ENCODE measurements at places on chromosomes 7 and 10.
A peak's percentile ranks its signal among the peaks of the same experiment; 100 is the strongest.

GRCh38 chr7:130430115-130430514 lies 10.7 kb downstream of the CEP41 start:
- no peak for DNase-seq

GRCh38 chr10:72173262-72173618 lies 42.6 kb upstream of the ANAPC16 start:
- no peak for DNase-seq

- no peak for DNase-seq
These were observed 82.9 kb downstream of the GRID1 start for GRCh38 chr10:86283466-86284287.

DNA sequence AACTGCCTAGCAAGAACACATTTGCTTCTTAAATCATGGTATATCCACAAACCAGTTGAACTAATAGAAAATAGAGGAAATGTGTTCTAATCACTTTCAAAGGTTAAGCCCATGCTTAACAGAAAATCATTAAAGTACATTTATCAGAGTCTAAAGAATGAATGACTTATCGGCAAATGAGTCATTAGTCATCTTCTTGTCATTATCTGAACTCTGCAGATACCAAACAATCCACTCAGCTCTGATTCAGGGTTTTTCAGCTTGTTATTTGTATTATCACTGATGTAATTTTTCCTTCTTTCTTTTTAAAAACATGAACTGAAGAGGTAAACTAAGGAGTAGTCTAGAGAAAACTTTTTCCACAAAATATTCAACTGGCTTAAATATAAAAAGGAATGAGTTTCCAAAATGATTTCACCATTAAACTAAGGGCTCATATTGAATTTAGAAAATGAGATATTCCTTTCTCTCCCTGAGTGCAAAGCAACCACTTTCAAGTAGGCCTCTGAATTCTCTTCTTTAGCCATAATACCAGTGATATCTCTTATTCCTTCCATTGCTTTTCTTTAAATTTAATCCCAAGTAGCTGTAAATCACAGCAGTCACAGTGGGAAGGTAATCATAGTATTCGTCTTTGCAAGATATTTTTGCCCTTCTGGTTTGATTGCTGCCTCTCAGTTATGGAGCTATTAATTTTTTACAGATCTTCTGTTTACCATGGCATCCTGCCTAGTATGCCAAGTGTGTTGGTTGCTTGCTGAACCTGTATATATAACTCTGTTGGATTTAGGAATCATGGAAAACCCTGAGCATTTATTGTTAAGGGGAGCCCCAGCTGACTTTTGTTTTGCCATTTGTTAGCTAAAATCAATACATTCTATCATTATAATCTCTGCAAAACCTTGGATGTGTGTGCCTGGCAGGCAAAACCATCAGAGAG lies 125.1 kb downstream of the THSD7A start:
- DNase-seq = no peak

GRCh38 chr10:113313048-113313602 lies 239.7 kb upstream of the HABP2 start:
- DNase-seq = no peak

- no peak for DNase-seq
These were observed 211.9 kb downstream of the GALNT17 start for GRCh38 chr7:71343892-71344291.

DNA sequence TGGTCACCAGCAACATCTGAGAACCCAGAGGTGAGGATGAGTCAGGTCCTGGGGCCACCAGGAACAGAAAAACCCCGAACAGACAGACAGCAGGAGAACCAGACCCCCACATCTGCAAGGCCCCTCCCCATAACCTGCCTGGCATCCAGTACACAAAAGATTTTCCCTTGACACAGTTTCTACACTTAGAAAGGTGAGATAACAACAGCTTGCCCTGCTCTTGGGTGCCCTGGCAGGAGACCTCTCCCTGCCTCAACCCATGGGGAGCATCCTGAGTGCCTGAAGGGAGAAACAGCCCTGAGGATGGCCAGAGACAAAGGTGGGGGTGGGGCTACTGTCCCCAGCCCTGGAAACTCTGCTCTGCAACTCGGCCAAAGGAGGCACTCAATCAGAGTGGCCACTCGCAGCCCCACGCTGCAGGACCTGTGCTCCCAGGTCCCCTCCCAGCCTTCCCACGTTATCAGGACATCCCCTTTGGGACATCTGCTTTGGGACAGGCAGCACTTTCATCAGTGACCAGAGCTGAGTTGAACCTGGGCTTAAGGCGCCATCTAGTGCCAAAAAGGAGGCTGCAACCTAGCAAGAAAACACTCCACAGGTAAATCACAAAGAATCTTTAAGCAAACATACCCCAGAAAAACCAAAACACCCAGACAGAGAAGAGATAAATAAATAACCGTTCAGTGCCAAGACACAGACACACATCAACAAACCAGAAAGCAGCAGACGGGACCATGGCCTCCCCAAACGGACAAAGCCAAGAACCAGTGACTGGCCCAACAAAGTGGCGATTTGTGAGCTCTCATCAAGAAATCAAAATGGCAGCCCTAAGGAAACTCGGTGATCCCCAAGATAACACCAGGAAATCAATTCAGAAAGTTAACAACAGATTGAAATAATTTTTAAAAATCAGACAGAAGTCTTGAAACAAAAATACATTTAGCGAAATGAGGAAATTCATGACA lies 233.7 kb downstream of the PTPRN2 start:
- DNase-seq = no peak

- no peak for DNase-seq
These were observed 164.1 kb downstream of the PTEN start for GRCh38 chr10:88027570-88027969.

- no peak for DNase-seq
These were observed 12.0 kb upstream of the UBE2D1 start for GRCh38 chr10:58322835-58323209.

GRCh38 chr10:84429926-84430520 lies 101.6 kb downstream of the CCSER2 start:
- DNase-seq = peak; percentile 64

DNA sequence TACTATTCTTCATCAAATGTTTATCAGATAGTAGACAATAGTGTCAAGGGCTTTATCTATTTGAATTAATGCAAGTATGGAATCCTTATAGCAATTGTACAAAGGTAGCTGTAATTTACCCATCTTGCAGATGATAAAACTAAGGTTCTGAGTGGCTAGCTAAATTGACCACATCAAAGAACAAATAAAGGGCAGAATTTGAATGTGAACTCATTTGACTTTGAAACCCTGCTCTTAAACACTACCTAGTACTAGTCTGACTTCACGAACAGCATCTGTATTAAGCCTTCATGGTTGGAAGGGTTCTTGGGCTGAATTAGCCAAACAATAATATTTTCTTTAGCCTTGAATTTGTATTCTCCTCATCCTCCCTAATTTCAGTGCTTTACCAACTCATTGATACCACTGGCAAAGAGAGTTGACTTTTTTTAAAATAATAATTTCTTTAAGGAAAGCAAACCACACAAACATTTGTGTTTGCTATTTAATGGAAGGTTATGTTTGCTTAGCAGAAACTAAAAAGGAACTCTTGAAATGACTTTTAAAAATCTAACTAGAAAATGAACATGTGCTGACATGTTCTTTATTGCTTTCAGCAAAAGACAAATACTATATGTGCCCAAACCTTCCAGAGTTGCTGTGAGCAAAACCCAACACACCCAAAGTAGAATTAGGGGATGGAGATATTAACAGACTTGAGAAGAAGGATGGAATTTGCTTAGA lies 322.6 kb downstream of the RNLS start:
- no peak for DNase-seq

- DNase-seq = no peak
These were observed 96.9 kb downstream of the UBE3C start for GRCh38 chr7:157235357-157236333.

GRCh38 chr10:15168786-15169554 lies 477 bp upstream of the NMT2 start:
- DNase-seq = peak; percentile 95

GRCh38 chr7:80277434-80278427 lies 143.1 kb downstream of the GNAI1 start:
- DNase-seq = no peak

GRCh38 chr7:66905689-66906088 lies 15.3 kb upstream of the TMEM248 start:
- no peak for DNase-seq

GRCh38 chr10:119378737-119379067 lies 163.8 kb downstream of the RGS10 start:
- no peak for DNase-seq

GRCh38 chr7:137992550-137993394 lies 9.1 kb downstream of the CREB3L2 start:
- no peak for DNase-seq

GRCh38 chr7:43195768-43196167 lies 83.3 kb downstream of the HECW1 start:
- no peak for DNase-seq

DNA sequence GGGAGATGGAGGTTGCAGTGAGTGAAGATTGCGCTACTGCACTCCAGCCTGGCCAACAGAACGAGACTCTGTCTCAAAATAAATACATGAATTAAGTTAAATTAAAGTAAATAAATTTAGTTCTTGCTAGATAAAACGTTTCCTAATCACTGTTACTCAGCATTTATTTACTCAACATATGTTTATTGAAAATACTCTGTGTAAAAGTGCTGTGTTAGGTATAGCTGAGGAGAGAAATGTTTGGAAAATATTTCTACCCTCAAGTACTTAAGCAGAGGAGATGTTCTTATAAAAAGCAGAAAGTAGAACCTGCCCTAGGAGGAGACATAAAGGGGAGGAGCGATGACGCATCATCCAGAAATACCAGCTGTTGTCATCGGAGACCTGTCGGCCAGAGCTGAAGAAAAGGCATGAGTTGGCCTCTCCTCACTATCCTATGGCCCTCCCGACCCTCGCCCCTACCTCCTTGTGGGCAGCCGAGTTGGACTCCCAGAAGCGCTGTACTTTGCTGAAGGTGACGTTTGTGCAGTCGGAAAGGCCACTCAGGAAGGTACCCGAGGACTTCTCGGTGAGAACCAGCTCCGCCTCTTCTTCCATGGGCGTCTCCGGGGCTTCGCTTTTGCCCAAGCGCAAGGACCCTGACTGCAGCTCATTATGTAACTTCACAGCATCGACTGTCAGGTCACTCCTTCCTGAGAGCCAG lies 1.1 kb downstream of the RRP12 start:
- peak; percentile 23 for DNase-seq

DNA sequence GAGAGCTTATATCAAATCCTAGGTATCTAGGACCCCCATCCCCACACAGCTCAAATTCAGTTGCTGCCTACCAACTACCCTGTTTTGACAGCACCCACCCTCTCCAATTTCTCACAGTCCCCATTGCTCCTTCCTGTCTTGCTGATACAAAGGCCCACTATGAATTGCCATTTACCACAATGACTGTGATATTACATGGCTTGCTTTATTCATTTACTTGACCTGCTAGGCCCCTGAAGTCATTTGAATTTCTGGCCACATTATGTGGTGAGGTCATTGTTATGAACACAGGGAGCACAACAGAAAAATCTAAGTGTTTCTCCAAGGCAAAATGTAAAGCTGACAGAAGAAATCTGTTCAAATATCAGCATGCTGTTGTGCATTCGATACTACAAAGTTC lies 101.4 kb downstream of the PPP1R17 start:
- no peak for DNase-seq

DNA sequence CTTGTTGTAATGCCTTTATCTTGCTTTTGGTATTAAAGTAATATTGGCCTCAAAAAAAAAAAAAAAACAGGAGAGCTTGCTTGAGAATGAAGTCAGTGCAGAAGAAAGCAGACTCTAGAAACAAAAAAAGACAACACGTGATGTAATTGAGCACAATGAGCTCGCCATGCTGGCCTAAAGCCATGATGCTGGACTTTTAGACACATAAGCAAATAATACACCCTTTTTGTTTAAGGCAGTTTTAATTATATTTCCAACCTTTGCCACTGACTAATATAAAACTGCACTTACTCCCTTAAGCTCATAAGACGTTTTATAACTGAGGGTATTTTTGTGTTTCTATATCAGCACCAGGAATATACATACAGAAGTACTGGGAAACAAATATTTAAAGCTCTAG lies 798.3 kb downstream of the KCNMA1 start:
- no peak for DNase-seq

DNA sequence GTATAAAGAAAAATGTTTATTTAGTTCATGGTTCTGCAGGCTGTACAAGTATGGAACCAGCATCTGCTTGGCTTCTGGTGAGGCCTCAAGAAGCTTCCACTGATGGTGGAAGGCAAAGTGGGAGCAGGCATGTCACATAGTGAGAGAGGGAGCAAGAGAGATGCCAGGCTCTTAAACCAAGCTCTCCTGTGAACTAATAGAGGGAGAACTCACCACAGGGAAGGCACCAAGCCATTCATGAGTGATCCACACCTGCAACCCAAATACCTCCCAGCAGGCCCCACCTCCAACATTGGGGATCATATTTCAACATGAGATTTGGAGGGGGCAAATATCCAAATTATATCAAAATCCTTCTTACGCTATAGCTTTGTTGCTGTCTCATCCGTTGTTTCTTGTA lies 113.1 kb downstream of the CPED1 start:
- DNase-seq = no peak

- no peak for DNase-seq
These were observed 17.6 kb downstream of the CPED1 start for GRCh38 chr7:121005996-121006584.

DNA sequence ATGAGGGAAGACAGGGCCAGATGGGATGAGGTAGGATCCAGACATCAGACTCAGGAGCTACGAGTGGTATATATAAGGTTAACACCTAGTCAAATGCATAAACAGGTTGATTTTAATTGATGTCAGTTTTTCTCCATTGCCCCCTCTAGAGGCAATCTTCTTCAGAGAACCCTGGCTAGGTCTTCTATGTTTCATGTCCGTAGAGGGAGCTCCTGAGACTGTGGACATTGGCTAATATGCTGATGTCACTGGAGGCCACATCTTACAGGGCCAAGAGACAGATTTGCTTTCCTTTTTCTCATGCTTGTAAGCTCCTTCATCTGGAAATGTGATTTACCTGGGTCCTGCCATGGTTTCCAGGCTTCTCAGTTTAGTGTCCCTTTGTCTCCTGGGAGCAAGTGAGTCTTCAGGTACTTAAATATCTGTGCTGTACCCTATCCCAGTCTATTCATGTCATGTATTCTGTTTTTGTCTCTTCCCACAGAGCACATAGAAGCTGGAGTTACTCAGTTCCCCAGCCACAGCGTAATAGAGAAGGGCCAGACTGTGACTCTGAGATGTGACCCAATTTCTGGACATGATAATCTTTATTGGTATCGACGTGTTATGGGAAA lies 161.6 kb upstream of the PRSS1 start:
- no peak for DNase-seq

- no peak for DNase-seq
These were observed 426.6 kb downstream of the PLXNA4 start for GRCh38 chr7:132149436-132150304.

- no peak for DNase-seq
These were observed 98.5 kb upstream of the ANK3 start for GRCh38 chr10:60488111-60488669.

Data from stimulated activated CD4-positive, alpha-beta T cell treated with anti-CD3 and anti-CD28 coated beads, Interleukin-4, amount 100 ng/mL, for 1 hour (primary cell).